ENCODE measurements at places on chromosomes 7 and 10.

DNA sequence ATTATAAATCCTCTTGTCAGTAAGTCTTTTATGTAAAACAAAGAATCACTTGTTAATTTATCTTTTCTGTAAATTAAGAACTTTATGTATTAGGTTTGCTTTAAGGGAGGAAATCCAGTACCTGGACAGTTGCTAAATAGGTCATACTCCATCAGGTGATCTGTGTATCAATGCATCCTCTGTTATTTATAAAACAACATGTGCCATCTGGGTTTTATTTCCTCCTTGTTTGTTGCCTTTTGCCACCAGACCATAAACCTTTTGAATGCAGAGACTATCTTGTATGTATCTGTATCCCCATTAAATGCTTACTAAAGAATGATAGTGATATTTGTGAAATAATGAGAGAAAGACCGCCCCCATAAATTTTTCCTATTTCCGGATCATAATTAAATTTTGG lies 70.0 kb downstream of the SLC35B4 start:
- no peak for DNase-seq

- no peak for DNase-seq
Measured at GRCh38 chr10:13458687-13459012, 70.2 kb downstream of the BEND7 start.

DNA sequence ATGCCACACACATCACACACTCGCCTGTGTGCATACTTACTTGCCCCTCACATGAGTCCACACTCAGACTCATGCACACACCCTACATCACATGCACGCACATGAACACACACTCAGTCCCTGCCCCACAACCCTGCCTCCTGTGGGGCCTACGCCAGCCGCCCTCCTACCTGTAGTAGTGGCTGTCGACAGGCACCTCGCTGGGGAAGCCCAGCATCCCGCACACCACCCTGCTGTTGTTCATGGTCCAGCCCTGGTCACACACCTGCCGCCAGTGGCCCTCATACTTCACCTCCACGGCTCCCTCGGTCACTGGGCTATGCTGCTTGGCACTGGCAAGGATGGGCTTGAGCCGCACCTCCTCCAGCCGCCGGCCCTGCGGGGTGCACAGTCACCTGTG lies 7.2 kb downstream of the LOXL4 start:
- DNase-seq = no peak

DNA sequence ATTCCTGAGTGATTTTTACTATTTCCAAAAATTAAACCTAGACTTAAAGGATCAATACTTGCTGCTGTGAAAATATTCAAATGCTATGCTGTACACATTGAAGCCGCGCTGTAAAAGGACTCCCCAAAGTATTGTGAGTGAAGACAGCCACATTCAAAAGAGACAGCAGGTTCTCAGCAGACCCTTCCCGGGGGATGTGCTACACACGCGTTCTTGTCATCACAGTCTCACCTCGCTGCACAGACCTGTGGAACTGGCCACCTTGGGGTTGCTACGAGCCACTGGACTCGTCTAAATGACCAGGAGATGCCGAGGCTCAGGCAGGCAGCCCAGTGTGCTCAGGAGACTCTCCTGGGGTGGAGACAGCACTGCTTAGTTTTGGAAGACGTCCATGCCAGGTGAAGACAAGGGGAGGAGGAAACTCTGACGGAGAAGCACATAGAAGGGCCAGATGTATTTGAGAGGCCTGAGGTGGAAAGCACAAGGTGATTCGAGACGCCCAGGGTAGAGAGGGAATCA lies 367.7 kb upstream of the SHH start:
- DNase-seq = no peak

DNA sequence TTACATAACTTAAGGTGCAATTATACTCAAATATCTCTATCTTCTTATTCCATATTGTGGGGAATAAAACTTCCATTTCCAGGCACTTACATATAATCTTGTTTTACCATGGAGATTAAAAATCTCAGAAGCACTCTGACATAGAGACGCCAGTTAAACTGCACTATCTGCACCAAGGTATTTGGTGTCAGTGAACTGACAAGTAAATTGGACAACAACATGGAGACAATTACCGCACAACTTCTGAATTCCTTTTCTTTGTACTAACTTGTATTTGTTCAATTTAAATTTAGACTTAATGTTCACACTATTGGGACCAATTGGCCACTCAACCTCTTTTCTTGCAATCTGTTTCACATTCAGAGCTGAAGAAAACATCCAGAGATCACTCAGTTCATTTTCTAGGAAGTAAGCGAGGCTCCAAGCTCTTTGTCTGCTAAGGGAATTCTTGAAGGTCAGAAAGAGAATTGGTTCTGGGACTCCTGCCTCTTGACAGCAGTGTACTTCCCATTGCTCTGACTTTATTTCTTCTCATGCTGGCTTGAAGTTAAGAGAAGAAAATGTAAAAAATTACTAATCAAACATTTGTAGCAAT lies 184.7 kb downstream of the CHCHD3 start:
- no peak for DNase-seq

DNA sequence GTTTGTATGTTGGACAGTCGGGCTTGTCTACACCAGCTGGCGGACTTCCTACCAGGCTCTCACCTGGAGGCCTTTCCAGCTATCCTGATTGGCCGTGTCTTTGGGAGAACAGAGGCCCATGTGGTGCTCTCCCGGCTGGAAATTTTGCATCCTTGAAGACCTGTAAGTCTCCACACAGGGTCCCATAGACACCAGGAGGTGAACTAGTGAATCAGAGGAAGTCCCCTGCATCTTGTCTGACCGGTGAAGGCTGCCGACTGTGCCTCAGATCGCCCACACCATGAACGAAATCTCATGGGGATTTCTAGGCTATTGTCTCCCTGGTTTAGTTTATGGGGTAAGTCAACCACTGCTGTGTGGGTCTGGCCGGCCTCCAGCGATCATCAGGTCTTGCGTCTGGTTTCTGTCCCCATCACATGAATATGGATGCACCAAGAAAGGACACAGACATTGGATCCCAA lies 108.4 kb upstream of the LYZL2 start:
- DNase-seq = no peak

DNA sequence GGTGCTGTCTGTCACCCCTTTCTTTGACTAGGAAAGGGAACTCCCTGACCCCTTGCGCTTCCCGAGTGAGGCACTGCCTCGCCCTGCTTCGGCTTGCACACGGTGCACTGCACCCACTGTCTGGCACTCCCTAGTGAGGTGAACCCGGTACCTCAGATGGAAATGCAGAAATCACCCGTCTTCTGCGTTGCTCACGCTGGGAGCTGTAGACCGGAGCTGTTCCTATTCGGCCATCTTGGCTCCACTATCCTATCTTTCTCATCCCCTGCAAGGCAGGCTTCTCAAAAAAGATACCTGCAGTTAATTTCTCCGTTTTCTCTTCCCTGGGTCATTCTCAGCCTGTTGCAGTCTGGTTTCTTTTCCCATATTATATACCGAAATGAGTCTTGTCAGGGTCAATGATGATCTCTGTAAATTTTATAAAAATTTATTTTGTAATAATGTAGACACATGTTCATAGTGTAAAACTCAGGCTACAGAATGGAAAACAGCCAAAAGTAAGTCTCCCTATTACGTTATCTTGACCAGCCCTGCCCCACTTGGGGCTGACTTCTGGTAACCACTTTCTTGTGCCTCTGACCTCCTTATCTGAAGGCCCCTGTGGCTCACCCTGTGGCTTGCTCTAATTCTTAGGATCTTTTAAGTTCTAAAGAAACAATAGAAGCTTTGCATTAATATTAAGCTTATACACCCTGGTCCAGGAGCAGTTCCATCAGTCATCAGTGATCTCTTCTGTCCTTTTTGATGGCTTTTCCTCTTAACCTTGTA lies 20.7 kb downstream of the BLVRA start:
- DNase-seq = no peak

DNA sequence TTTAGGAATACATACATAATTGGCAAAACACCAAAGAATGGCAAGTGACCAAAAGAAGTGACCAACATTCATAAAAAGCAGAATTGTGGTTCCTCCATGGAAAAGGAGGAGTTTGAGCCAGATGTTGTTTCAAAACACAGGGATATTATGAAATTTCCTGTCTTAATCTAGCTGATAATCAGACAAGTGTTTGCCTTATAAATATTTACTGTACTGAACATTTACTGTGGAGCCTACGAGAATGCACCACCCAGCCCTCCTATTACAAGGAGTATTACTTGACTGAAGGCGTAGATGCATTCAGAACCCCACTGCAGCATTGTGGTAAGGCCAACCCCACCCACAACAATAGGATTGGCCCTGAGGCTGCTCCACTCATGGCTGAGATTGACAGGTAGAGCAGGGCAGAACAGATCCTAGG lies 118.9 kb downstream of the AKR1D1 start:
- no peak for DNase-seq

DNA sequence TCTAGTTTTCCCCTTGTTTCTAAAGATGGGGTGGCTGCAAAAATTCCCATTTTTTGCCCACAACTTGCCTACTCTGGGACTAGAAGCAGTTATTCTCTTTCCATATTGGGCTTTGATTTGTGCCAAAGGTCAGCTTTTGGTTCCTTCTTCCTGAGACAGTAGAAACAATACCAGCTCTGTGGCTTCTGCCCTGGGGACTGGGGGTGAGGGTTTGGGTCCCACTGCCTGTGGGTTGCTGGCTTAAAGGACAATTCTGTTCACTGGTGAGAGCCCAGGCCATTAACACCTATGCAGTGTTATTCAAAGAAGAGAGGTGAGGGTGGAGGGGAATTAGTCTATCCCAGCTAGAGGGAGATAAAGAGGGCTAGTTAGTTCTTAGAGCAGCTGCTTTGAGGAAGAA lies 171.5 kb downstream of the CPEB3 start:
- no peak for DNase-seq

DNA sequence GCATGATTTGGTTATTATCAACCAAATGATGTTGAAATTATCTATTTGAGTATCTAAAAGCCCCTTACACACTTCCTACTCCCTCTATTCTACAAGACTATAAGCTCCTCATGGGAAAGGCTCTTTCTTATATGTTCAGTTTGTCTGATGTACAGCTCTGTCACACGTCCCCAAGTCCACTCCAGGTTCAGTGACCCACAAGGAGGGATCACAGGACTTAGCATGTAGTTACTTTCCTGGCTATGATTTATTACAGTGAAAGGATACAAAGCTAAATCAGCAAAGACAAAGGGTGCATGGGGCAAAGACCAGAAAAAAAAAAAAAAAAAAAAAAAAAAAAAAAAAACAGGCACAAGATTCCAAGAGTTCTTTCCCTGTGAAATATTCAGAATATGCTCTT lies 125.6 kb upstream of the TMEM106B start:
- DNase-seq = no peak

DNA sequence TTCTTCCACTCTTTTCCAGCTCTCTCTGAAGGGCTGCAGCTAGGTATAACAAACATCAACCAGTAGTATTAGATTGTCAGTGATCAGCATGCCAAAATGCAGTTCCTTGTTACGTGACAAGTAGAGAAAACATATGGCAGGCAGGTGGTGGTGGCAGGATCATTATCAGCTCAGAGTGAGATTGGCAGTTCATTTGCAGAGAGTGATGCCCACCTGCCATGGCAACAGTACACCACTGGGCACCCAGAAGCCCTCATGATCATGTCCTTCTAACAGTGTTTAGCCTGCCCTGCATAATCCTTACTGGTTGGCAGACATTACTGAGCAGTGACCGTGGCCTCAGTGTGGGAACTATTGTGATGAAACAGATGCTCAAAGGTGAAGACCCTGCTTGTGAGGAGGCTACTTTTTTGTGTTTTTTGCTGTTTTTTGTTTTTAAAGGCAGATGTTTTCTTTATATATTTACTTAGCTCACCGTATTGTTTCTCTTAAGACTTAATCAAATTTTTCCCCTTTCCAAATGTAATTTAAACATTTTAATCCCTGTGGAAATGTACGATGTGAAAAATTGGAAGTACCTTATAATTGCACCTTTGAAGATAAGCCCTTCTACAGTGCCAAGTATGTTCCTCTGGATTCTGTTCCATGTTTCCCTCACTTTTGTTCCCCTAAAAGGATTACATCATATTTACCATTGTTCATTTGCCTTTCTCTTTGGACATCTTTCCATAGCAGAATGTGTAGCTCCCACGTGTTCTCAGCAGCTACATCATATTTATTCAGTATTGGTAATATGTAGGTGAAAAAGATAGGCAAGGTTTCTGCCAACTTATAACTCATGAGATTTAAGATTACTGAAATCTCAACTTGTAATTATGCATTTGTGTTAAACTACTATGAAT lies 179.6 kb downstream of the SND1 start:
- no peak for DNase-seq

DNA sequence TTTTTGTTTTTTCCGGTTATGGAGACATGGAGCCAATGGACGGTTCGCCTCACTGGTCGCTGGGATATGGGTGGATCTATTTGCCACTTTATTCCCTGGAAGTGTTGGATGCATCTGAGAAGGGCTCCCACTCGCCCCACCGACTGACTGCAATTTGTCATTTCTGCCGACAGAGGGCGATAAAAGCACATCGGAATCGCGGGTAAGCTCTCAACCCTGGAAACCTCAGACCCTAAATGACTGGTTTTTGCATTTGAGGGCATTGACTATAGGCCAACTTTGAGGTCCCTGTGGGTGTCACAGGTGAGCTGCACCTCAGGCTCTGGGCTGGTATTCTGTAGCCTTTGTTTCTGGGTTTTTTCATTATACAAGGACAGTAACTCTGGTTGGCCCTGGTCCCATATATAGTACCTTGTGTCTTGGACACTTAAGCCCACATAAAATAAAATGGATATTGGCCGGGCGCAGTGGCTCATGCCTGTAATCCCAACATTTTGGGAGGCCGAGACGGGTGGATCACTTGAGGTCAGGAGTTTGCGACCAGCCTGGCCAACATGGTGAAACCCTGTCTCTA lies 11.9 kb upstream of the OPALIN start:
- DNase-seq = peak; percentile 20

DNA sequence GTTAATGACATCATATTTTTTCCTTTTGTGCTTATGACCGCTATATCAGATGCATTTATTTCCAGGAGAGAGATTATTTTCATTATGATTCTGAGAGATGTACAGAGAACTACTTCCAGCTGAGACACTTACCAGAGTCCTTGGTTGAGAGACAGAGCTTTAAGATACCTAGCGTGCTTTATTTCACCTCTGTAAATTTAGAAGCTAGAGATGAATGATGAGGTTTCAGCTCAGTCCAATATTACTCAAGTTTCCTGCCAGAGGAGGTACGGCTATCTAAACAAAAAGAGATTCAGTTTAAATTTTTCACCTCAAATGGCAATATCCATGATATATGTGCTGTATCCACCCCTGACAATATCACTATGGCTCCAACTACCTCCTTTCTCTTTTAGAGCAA lies 182.6 kb upstream of the FAM3C start:
- DNase-seq = no peak

GRCh38 chr10:44806950-44807349 lies 104.2 kb upstream of the TMEM72 start:
- DNase-seq = no peak

GRCh38 chr7:30178748-30179436 lies 44.1 kb downstream of the MTURN start:
- no peak for DNase-seq

DNA sequence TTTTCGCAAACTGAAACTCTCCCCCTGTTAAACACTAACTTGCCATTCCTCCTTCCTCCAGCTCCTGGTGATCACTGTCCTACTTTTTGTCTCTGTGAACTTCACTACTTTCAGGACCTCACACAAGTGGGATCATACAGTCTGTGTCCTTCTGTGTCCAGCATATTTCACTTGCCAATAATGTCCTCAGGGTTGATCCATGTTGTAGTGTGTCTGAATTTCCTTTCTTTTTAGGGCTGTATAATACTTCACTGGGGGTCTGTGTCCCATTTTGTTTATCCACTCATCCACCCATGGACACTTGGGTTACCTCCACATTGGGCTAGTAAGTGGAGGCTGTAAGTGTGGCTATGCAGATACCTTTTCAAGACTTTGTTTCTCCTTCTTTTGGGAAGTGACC lies 42.7 kb upstream of the GJD4 start:
- DNase-seq = no peak

Measured in stimulated activated CD4-positive, alpha-beta T cell treated with anti-CD3 and anti-CD28 coated beads, Interleukin-15, amount 100 ng/mL, for 48 hours (primary cell).